Epithelial cell of proximal tubule (primary cell): ENCODE measurements at places on chromosomes 2 and 18. TPM values are rescaled to one million over a fixed set of nuclear protein-coding genes. Genes with fewer than 3 reads are reported as not detected.

The NEU4 gene
- not detected in 2 replicates for total RNA-seq

DNA sequence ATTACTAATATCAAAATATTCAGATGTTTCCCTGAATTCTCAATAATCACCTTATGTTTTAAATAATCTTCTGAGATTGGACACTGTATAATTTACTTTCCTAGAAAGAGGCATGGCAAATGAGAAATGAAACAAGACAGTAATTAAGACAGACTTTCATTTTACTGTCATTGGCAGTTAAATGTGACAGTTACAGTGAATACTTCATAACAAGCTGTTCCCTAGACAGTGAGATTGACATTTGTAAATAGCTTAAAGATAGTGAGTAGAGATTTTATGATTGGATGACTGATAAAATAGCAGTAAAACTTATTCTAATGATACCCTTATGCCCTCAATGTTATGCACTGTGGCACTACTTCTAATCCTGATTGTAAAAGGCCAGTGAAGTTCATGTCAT is 524.9 kb upstream of the TMEFF2 start:
- no peak for DNase-seq

DNA sequence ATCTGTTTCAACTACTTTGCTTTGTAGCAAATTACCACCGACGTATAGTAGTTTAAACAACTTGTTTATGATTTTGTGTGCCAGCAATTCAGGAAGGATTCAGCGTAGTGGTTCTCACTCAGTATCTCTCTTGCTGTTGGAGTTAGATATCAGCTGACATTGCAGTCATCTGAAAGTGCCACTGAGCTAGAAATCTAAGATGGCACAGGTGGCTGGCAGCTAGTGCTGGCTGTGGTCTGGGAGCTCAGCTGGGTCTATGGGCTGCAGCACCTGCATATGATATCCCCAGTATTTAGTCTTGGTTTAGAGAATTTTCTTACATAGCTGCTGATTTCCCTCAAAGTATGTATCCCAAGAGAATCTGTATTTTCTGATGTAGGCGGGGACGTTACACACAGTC is 235.6 kb downstream of the SCG2 start:
- no peak for DNase-seq

The RUFY4 gene
- total RNA-seq, result not detected in 2 replicates

DNA sequence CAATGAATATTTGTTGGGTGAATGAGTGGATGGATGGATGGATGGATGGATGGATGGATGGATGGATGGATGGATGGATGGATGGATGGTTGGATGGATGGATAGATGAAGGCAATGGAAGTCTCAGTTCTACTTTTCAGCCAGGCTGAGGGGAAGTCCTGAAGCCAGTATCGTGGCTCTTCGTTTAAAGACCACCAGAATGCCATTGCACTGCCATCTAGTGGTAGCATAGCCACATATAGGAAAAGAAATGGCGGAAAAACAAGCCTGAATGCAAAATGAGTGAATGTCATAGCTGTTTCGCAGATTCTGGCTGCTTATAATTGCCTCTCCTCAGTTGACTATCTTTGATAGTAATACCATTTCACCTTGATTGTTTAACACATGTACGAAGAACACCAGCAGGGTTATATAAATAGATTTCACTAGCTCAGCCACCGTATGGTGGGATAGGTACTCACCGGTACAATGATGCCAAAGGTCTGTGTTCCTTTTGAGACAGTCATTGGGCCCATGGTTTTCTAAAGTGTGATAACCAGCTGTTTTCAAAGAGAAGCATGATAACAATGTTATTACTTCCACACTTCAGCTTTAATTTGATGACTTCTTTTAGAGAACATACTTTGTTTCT is 62.3 kb upstream of the GREB1L start:
- no peak for DNase-seq

The ABCG5 gene
- total RNA-seq, result not detected in 2 replicates

- no peak for DNase-seq
Measured at GRCh38 chr2:29326926-29327325, 211.7 kb downstream of the CLIP4 start.

The MAPRE3 gene
- total RNA-seq, result 0.72 and 1.6 TPM in 2 replicates

The RABL2A gene
- total RNA-seq, result 4.7 and 9.2 TPM in 2 replicates

The ST6GAL2 gene
- total RNA-seq, result 0.23 and 0.80 TPM in 2 replicates

DNA sequence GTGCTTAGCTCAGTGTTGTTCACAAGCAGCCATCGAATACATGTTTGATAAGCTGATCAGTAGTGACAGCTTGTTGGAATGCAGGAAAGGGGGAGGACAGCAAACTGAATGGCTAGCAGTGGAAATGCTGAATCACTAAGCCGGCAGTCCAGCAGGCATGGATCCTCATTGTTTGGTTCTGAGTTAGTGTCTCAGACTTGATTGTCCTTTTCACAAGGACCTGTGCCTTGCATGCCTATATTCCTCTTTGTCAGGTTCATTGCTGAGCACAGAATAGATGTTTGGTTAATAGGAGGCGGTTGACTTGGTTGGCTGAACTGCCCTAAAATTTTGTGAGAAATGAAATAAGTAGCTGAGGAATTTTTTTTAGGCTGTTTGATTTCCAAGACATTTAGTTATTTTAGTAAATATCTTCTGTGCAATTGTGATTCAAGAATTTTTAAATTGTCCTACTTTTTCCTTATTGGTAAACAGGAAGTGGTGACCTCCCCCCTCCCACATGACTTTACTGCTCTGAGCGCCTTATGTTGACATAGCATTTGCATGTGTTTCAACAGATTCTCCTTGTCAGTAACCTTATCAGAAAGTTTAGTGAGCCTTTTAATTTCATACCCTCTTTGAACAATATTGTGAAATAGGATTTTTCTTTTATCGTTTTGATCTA is 21.4 kb upstream of the STON1 start:
- no peak for DNase-seq
